Stimulated activated CD4-positive, alpha-beta T cell treated with anti-CD3 and anti-CD28 coated beads, Interleukin-4, amount 100 ng/mL, for 24 hours (primary cell): ENCODE measurements at places on chromosomes 13 and 19.
A peak's percentile ranks its signal among the peaks of the same experiment; 100 is the strongest.

DNA sequence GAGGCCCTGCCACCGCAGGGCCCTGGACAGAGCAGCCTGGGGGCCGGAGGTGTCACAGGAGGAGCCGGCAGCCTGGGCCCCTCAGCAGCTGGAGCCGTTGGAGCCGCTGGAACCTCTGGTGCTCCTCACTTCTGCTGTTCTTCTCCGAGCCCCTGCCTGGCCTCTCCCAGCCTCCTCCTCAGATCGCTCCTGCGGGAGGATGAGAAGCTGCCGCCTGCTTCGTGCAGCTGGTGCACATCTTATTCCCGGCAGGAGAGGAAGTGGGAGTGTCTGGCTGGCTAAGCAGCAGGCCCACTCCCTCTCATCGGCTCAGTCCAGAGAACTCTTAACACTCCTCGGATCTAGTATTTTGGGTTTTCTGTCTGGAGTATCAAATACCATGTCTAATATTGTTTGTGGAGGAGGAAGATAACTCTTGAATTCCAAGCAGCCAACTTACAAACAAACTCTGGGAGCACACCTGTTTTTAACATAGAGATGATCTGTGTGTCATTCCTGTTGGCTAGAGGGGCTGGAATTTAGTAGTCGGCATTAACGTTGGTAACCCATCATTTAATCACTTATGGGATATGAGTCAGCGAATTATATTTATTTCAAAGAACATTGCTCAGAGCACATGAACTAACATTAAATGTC, 37.1 kb upstream of the RNF113B start:
- no peak for DNase-seq

DNA sequence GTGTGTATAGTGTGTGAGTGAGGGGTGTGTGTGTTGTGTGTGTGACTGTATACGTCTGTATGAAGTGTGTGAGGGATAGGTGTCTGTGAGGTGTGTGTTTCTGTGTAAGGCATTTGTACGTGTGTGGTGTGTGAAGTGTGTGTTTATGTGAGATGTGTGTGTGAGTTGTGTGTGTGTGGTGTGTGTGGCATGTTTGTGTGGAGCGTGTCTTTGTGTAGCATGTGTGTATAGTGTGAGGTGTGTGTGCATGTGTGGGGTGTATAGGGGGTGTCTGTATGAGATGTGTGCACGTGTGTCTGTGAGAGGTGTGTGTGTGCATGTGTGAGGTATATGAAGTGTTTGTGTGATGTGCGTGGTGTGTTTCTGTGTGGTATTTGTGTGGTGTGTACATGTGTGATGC, 13.2 kb upstream of the TNFRSF19 start:
- DNase-seq = no peak

DNA sequence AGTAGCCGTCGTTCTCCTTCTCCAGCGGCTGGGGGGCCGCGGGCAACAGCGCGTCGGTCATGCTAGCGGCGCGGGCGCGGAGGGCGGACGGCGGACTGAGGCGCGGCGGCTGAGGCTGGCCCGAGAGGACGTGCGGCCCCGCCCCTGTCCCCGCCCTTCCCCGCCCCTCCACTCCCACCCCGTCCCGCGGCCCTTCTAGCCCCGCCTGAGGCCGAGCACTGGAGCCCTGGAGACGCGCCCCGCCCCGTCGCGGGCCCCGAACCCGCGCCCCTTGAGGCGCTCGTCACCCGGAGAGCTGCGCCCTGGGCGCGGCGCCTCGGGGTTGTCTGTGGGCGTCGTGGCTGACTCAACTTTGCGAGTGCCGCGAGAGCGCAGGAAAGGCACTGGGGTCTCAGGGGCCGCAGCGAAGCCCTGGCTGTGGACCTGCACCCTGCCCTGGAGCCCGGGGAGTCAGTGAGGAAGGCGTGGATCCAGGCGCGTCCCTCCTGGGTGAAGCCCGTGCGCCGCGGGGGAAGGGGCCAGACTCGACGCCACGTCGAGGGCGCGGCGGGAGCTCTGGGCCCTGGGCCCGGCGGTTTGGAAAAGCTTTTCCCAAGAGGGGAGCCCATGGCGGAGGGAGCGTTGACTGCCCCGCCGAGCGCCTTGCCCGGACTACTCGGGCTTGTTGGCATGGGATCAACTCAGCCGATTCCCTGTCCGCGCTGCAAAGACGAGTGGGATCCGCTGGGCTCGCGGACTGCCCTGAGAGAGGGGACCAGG, at the start of gene RHPN2:
Gene RHPN2 (minus strand): TSS at position 97 of the 759 bp plus-strand sequence. CDS start 36 bp downstream, at position 61.
- DNase-seq = peak; percentile 62

- DNase-seq = no peak
Measured at GRCh38 chr13:24192811-24193162, 32.3 kb downstream of the SPATA13 start.

- DNase-seq = no peak
Measured at GRCh38 chr19:48737360-48737998, 2.9 kb downstream of the RASIP1 start.

GRCh38 chr19:31279436-31279765, 69.8 kb downstream of the TSHZ3 start:
- no peak for DNase-seq

DNA sequence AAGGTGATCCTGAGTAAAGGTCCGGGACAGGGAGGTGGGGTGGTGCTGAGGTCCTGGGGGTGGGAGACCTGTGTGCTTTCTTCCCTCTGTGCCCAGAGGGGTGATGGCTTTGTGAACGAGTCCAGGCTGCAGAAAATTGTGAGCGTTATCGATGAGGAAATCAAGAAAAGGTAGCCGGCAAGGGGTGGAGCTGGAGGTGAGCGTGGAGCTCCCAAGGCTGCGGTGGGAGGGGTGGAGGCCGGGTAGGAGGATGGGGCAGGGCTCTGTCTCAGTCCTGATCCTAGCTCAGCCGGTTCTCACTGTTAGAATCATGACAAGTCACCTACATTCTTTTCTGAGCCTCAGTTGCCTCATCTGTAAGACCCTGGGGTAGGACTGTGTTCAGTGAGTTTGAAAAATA, 4.0 kb downstream of the SELENOV start:
- DNase-seq = no peak

GRCh38 chr13:41017817-41018601, 1.1 kb downstream of the ELF1 start:
- no peak for DNase-seq

DNA sequence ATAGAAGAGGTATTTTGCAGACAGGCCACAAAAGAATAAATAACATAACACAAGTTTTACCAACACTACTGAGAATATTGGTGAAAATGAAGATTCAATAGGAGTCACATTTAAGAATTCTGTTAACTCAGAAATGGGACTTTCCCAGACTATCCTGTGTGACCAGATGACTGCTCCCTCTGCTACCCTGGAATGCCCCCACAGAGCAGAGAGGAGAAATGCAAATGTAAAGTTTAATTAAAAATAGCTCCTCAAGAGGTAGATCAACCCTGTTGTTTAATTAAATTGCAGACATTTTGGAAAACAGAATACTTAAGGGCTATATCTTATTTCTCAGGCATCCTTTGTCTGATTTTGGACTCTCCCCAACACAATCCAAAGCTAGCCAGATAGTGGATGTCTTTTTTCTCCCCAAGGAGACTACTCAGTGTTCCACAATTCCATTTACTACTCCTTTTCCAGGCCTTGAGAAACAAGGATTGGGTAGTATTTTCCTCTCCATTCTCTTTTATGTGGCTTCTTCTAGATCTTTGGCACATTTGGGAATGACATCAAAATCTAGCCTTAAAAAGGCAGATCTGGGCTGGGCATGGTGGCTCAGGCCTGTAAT, 104.7 kb upstream of the TSC22D1 start:
- DNase-seq = no peak

DNA sequence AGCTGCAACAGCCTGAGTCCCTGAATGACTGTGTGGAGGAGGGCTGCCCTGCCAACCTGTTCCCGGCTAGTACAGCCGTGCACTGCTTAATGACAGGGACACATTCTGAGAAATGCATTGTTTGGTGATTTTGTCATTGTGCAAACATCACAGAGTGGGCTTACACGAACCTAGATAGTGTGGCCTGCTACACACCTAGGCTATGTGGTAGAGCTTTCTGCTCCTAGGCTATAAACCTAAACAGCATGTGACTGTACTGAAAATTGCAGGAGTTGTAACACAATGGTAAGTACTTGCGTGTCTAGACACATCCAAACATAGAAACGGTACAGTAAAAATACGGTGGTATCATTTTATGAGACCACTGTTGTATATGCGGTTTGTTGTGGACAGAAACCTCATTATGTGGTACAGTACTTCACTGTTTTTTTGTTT, 35.0 kb downstream of the VASP start:
- DNase-seq = no peak

DNA sequence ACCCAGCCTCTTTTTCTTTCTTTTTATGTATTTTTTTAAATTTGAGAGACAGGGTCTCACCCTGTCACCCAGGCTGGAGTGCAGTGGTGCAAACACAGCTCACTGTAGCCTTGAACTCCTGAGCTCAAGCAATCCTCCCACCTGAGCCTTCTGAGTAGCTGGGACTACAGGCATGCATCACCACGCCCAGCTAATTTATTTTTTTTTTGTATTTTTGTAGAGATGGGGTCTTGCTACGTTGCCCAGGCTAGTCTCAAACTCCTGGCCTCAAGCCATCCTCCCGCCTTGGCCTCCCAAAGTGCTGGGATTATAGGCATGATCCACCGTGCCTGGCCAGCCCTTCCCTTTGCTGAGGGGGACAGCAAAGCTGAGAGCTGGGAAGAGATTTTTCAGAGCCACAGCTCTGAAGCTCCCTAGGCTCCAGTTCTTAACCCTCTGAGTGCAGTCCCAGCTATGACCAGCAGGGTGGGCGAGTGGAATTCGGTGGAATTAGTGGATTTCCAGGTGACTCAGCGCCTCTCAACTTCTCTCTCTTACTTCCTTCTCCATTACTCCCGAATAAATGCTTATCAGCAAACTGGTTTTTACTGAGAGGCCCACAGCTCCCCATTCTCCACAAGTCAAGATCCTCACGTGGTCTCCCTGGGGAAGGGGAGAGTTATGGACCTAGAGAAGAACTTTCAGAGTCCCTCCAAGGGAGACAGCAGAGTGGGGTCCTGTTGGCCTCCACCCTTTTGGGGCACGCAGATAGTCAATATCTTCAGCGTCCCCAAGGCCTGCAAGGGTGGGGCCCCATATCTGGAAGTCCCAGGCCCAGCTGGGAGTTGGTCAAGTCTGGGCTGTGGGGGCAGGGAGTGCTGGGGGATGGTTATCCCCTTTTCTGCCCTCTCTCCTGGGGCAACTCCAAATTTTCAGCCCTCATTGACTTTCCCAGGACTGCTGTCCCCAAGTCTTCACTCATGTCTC, 1.2 kb downstream of the BLVRB start:
- peak; percentile 80 for DNase-seq

- DNase-seq = no peak
Measured at GRCh38 chr13:79197933-79198332, 208.1 kb downstream of the RBM26 start.

DNA sequence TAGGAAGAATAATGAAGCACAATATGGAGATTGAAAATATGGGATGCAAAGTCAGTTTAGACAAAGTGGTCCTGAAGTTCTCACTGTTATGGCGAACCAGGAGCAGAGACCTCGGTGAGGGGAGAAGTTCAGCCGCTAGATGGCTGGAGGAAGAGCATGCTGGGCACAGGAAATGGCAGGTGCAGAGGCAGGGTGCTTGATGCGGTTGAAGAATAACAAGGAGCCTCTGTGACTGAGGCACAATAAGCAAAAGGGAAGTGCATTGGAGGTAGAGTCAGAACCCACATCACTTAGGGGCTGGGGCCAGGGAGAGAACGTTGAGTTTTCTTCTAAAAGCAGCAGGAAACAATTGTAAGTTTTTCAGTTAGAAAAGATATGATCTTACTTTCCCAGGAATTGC, 1725.2 kb downstream of the EFNB2 start:
- no peak for DNase-seq

DNA sequence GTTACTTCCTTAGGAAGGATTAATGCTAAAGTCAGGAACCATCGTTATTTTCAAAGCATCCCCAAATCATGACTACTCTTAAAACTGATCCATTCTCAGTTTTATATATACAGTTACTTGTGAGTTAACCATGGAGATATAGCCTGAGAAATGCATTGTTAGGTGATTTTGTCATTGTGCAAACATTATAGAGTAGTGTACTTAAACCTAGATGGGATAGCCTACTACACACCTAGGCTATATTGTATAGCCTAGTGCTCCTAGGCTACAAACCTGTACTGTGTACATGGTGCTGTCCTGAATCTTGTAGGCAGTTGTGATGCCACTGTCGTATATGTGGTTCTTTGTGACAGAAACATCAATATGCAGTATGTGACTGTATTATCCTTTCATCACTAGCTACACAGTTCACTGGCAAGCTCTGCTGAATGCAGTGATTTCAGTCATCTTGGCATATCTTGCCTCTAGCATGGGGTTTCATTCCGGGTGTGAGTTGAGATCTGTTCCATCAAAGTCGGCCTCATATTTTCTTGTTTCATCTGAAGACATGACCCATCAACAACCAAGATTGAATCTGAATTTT, 45.3 kb downstream of the CDK8 start:
- DNase-seq = no peak

DNA sequence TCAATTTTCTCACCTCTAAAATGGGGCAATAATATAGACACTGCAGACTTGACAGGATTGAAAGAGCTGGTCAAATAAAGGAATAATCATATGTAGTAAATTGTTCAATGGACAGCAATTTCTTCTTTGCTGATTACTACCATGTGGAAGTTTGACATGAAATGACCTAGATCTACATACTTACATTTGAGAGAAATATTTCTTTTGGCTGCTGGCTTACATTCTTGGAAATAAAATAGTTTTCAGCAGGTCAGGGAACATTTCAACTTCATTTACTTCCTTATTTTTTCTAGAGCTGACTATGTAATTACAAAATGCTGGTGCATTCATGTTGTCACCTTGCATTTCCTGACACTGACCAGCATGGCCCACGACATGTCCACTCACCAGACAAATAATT, 294.6 kb upstream of the MIR17HG start:
- no peak for DNase-seq

GRCh38 chr13:62997038-62997599, 1581.5 kb upstream of the PCDH20 start:
- no peak for DNase-seq

DNA sequence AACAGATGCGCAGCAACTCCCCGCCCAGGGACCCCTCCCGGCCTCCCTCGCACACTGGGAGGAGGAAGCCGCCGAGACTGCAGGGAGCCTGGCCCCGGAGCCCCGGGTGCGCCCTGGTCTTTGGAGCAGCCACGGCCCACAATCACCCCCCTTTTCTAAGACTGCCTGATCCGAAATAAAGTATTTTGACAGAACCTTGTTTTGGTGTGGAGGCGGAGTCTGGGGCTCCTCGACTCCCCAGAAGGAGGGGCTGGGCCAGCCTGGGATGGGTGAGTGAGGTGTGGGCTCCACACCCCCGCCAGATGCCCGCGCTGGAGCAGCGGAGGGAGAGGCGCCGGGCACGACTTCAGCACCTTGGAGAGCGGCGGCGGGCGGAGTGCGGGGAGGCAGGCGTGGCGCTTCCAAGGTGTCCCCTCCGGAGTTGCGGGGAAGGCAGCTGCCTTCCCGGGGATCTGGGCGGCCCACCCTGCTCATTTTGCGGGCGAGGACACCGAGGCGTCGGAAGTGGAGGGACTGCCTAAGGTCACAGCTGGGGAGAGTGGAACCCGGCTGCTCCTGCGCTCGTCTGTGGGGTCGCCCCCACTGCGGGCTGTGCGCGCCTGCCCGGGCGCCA, 9.4 kb downstream of the SIRT6 start:
- peak; percentile 65 for DNase-seq
